ENCODE measurements at places on chromosomes 11 and 22.

DNA sequence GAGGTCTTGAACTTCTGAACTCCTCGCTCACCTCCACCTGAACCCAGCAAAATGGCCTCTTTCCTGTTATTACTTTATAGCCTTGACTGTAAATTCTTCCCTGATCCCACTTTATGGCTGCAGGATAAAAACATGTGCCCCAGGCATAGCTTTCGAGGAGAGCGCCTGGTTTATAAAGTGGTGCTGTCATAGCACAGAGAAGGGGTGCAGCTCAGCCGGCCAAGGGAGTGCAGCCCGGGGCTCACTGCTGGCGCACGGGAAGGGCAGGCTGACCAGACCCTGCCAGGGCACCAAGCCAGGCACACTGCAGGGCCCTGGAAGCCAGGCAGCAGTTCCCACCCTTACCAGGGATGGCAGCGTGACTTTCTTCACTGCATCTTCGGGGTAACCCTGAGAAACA is 50.9 kb downstream of the ISX start:
- DNase-seq, result no peak

DNA sequence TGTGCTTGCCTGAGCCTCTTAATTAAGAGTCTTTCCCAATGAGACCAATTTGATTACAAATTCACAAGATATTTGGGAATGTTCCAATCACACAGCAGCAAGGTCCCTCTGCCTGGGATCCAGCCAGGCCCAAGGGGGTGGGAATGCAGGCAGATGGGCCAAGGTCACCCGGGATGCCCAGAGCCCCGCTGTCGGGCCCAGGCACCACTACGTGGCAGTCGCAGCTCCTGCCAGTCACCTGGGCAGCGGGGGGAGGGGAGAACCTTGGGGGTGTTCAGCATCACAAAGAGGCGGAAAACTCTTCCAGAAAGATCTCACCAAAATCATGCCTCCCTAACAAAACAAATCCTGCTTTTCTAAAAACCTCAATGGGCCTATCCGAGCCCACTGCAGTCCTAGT is 30.9 kb downstream of the PPM1F start:
- no peak for DNase-seq

GRCh38 chr11:27717801-27718229 is 17.6 kb upstream of the BDNF start:
- DNase-seq, result no peak

- DNase-seq, result no peak
Observed at GRCh38 chr11:28026634-28027290, 81.2 kb downstream of the KIF18A start.

- peak; percentile 57 for DNase-seq
Observed at GRCh38 chr22:36379593-36380361, 8.0 kb downstream of the MYH9 start.

DNA sequence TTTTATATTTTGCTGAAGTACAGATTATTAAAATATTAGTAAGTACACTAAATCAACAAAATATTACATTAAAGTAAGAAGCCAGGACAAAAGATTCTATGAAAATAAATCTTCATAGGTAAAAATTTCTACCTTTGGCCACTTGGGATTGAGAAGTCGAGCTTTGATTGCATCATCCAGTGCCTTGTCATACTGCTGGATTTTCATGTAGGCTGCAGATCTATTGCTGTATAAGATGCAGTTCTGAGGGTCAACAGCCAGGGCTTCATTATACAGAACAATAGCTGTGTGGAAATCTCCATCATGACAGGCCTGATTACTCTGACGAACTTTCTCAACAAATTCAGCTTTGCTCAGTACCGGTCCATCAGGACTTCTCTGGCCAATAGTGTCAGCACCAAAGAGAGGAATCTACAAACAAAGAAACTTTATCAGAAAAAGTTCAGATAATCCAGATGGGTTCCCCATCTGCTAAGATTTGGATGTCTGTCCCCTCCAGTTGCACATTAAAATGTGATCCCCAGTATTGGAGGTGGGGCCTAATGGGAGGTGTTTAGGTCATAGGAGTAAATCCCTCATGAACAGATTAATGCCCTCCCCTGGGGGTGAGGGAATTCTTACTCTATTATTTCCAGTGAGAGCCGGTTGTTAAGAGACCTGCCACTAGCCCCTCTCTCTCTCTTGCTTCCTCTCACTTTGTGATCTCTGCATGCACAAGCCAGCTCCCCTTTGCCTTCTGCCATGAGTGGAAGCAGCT is 50.0 kb downstream of the TTC28 start:
- DNase-seq, result no peak

- no peak for DNase-seq
Observed at GRCh38 chr11:117097014-117097388, 1.2 kb downstream of the SIK3 start.

DNA sequence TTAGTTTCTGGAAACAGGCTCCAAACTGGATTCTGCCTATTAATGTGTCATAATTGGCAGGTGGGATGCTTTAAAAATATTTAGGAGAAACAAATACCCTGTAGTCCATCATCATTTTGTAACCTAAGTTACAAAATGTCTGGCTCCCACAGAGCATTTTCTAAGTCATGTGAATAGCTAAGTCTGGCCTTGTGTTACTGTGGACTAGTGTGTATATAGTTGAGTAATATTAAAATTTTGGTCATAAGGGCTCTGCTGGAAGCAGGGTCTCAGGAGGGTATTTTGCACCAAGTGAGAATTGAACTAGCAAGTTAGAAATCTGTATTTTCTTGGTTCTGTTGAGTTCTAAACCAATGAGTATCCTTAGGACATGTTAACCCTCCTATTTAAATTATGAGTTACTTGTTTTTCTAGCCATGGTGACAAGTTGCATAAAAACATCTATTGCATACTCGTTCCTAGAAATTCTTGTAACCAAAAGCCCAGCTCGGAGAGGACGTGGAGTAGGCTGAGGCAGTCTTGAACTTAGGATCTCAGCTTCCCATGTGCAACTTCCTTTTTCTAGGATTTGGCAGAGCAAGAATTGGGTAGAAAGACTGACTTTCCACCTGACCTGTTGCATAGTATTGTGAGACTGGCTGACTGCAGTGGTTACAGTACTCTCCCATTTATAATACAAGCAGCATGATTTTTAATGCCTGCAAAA is 5.4 kb downstream of the PTPMT1 start:
- no peak for DNase-seq

GRCh38 chr11:38384568-38384967 is 1786.5 kb upstream of the RAG2 start:
- DNase-seq, result no peak

- no peak for DNase-seq
Observed at GRCh38 chr22:21755851-21756284, 20.3 kb upstream of the YPEL1 start.

DNA sequence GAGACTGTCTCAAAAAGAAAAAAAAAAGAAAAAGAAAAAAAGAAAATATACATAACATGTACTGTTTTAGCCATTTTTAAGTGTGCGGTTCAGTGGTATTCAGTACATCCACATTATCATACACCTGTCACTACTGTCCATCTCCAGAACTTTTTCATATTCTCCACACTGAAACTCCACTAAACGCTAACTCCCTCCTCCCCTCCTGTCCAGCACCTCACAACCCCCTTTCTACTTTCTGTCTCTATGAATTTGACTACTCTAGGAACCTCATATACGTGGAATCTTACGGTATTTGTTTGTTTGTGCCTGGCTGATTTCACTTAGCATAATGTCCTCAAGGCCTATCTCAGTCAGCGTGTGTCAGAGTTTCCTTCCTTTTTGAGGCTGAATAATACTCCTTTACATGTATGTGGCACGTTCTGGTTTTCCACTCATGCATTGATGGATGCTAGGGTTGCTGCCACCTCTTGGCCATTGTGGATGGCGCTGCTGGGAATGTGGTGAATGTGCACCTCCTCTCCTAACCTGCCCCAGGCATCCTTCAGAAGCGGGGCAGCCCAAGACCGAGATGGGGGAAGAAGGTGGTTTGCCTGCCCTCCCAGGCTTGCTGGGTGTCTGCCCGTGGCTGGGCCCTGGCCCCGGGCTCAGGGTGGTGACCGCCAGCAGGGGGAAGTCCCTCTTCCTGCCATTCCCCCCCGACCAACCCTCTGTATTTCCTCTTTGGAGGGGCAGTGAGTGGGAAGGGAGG is 60.5 kb downstream of the BCR start:
- no peak for DNase-seq

DNA sequence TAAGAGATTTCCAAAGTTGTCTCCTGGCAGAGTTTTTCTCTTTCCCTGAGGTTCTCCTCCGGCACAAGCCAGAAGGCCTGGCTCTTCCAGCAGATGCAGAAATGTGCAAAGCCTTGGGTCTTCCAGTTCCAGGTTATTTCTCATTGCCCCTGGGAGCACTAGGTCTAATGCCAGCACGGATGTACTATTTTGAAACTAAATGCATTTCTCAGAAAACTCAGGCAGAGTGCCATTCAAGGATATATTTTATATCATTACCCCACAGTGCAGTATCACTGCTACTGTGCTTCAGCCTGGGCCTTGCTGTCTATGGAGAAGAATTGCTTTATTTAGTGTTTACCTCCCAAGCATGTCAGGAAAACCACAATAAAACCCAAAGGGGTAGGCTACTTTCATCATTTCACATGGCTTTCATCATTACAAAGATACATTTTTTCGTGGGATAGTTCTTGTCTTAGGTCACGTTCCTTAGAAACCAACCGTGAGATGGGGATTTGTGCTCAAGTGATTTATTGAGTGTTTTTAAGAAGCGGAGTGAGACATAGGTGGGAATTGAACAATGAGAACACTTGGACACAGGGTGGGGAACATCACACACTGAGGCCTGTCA is 22.4 kb upstream of the FZD4 start:
- no peak for DNase-seq

GRCh38 chr11:64331569-64332371 is 8.2 kb upstream of the CCDC88B start:
- DNase-seq, result peak; percentile 65

GRCh38 chr22:39808081-39808480 is 85.5 kb downstream of the ENTHD1 start:
- no peak for DNase-seq

DNA sequence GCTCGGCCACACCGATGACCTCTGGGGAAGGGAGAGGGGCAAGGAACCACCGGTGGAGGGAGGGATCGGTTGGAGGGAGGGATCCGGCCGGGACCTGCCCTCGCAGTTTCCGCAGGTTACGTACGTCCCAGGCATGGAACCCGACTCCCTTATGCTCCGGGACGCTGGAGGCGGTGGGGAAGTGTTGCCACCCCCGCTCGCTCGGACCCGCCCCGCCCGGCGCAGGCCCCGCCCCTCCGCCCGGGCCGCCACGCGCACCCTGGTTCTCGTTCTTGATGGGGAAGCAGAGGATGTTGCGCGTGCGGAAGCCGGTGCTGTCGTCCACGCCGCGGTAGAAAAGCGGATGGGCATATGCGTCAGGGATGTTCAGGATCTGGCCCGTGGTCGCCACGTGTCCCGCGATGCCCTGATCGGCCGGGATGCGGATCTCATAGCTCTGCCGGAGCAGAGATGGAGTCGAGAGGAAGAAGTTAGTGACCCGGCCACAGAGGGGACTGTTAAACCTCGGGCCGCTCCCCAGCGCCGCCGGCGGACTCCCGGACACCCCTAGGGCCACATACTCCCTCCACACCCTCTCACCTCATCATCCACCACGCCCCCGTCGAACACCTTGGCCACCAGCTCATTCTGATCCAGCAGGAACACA is 89.8 kb downstream of the PDE2A start:
- DNase-seq, result peak; percentile 52

GRCh38 chr22:34812631-34813030 is 253.3 kb upstream of the ISX start:
- no peak for DNase-seq

- no peak for DNase-seq
Observed at GRCh38 chr11:16831316-16832192, 93.1 kb downstream of the C11orf58 start.

DNA sequence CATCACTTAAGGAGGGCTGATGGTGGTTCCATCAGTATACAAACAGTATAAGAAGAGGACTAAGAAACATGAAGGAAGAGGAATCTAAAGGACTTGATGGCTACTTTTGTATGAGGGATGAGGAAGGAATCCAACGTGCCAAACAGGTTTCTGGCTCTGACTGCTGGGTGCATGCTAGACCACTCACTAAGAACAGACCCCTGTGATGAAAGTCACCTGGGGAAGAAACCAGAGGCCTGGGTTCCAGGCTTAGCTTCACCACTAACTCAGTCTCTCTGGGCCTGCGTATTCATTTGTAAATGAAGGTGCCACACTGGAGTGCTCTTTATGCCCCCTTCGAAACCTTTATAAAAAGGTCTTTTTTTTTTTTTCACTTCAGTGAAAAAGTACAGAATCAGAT is 55.1 kb downstream of the AAMDC start:
- DNase-seq, result no peak

GRCh38 chr11:25992294-25992693 is 339.6 kb upstream of the ANO3 start:
- no peak for DNase-seq

- peak; percentile 93 for DNase-seq
Observed at GRCh38 chr22:49917974-49918910, at the start of the genes ALG12 and CRELD2. TSS of gene ALG12 (minus strand) at chr22:49918438. CDS start at chr22:49913765, 4,673 bp downstream. TSS of gene CRELD2 (plus strand) at chr22:49918634. CDS start at chr22:49918770, 136 bp downstream.

DNA sequence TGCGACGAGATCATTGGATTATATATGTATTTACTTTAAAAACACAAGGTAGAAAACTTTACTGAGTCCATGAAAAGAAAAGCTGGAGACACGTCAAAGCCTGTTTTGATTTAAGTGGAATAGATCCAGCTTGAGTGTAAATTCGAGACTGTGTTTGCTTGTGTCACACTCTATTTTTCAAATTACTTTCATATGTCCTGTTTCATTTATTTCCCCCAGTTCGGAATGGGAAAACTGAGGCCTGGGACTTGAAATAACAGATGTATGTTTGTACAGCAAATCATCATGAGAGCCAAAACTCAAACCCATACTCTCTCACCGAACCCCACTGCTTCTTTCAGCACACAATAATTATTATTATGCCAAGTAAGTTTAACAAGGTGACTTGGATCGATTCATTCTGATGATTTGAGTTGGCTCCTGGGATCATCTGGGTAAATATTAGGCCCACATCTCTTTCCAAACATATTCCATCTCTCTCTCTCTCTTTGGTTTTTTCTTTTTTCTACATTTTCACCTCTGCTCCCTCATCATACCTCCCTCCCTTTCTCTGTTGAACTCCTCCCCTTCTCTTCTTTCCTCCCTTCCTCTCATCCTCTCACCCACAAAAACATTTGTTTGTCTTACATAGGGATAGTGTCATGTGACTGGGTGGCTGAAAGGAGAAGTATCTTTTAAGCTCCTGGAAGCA is 21.2 kb downstream of the FZD4 start:
- DNase-seq, result no peak

DNA sequence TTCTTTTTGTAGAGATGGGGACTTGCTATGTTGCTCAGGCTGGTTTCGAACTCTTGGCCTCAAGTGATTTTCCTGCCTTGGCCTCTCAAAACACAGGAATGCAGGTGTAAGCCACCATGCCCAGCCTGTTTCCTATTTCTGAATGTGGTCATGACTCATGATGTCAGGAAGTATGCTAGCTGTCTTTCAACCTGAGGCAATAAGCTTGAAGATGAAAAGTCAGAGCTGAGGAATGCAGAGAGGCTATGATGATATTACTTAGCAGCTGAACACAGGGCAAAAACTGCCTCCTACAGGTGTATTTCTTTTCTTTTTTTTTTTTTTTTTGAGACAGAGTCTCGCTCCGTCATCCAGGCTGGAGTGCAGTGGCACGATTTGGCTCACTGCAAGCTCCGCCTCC is 9.0 kb upstream of the NUCB2 start:
- DNase-seq, result no peak
